Inflammatory macrophage (primary cell): ENCODE measurements at places on chromosomes 4 and X.
A peak's percentile ranks its signal among the peaks of the same experiment; 100 is the strongest.

- DNase-seq = no peak
Measured at GRCh38 chr4:118869808-118870342, 18.8 kb upstream of the SYNPO2 start.

DNA sequence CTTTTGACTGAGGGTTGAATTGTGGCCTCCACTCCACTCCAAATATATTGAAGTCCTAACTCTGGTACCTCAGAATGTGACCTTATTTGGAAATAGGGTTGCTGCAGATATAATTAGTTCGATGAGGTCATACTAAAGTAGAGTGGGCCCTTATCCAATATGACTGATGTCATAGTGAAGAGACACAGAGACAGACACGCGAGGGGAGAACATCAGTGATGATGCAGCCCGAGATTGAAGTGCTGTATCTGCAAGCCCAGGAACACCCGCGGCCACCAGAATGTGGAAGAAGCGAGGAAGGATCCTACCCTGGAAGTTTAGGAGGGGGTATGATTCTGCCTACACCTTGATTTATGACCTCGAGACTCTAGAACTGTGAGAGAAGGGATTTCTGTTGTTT, 279.0 kb downstream of the ANKRD50 start:
- no peak for DNase-seq

DNA sequence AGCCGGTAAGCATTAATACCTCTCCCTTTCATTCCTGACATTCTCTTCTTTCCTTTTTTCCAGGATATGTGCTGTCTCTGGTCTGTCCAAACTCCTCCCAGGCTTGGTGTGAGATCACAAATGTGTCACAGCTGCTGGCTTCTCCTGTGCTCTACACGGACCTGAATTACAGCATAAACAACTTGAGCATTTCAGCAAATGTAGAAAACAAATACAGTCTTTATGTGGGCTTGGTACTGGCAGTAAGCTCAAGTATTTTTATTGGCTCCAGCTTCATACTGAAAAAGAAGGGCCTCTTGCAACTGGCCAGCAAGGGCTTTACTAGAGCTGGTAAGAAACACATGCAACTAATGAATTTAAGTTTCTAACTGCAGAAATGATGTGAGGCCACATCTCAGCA, 8.4 kb downstream of the NIPAL1 start:
- DNase-seq = no peak

DNA sequence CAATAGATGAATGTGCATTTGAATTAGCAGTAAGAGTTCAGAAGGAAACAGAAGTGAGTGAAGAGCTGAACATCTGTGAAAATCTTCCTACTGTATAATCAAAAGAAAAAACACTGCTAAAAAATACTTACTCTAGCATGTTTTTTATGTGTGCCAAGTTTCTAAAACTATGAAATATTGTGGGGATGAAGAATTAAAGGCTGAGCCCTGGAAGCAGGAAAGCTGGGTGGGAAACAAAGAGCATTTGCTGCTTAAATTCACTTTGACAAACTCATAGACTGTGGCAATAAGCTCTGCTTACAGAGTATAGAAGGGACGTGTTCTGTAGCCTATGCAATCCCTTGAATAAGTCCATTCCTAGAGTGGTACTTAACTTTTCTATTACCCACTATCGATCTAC, 261.7 kb downstream of the ANKRD50 start:
- no peak for DNase-seq

GRCh38 chr4:75255261-75255660, 258.9 kb downstream of the RCHY1 start:
- DNase-seq = no peak

- no peak for DNase-seq
Measured at GRCh38 chrX:154517101-154517781, 1.2 kb upstream of the FAM3A start.

- DNase-seq = no peak
Measured at GRCh38 chrX:22585831-22586230, 313.1 kb downstream of the CBLL2 start.

GRCh38 chr4:33381816-33382215, 2661.6 kb downstream of the PCDH7 start:
- DNase-seq = no peak

DNA sequence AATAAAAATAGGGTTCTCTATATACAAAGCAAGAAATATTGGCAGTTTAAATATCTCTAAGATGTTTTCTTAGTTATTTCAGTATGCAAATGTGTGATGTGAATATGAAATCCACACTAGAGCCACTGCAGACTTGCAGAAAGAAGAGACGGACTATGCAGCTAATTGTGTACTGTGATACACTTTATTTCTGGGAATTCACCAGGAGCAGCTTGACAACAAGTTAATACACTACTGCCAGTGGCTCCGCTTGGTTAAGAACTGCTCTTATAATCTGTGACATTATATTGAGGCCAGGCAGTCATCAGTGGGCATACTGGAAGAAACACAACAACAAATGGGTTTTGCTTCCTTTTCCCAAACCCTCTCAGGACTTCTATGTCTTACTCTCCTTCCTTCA, 172.0 kb downstream of the FBXW7 start:
- DNase-seq = no peak

DNA sequence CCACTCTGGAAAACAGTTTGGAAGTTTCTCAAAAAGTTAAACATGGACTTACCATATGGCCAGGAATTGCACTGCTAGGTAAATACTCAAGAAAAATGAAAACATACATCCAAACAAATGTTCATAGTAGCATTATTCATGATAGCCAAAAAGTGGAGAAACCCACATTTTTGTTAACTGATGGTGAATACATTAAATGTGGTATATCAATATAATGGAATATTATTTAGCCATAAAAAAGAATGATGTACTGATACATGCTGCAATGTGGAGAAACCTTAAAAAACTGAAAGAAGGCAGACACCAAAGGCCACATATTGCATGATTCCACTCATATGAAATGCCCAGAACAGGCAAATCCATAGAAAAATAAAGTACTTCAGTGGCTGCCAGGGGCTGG, 79.1 kb downstream of the SHROOM3 start:
- no peak for DNase-seq

DNA sequence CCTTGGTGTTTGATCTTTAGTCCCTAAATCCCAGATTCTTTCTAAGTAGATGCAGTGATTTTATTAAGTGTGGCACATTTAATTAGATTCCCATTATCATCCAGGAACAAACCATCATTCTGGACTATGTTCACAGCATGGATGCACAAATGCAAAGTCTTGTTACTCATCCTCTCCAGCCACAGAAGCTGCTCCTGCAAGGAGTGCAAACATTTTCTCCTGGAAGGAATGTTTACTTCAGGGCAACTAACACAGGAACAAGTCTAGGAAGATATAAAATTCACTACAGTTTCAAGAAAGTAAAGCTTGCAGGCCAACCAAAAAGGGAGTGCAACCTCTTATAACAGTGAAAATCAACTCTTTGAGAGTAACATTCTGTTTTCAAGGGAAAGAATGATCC, 106.0 kb downstream of the IQCM start:
- DNase-seq = no peak

GRCh38 chr4:8167291-8167690, 8.7 kb upstream of the ABLIM2 start:
- peak; percentile 66 for DNase-seq

GRCh38 chrX:77446908-77447652, at the start of gene FGF16:
Gene FGF16, plus strand, starts transcription at chrX:77447389. Its CDS starts 286 bp downstream, at chrX:77447675.
- DNase-seq = peak; percentile 6

DNA sequence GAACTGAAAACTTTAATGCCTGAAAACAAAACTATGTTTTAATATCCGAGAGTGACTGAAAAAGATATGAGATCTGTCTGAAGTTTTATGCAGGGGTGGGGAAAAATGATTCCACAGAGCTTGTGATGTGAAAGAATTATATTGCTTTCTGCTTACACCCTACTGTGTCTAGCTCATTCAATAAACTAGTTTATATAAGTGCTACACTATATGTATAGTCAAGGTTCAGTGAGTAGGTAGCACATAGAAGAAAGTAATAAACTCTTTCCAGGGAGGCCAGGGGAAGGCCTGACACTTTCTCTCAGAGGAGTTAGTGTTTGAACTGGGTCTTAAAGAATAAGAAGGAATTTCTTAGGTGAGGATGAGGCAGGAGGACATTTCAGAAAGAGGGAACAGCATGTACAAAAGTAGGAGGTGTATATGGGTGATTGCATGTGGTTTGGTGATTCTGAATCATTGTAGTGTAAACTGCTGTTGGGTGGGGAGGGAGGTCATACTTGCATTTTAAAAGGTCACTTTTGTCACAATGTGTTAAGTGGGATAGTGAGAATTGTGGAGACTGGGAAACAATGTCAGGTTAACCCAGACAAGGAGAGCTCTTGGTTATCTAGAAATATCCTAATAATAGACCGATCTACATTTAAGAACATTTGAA, 25.1 kb upstream of the TEX13D start:
- DNase-seq = no peak

DNA sequence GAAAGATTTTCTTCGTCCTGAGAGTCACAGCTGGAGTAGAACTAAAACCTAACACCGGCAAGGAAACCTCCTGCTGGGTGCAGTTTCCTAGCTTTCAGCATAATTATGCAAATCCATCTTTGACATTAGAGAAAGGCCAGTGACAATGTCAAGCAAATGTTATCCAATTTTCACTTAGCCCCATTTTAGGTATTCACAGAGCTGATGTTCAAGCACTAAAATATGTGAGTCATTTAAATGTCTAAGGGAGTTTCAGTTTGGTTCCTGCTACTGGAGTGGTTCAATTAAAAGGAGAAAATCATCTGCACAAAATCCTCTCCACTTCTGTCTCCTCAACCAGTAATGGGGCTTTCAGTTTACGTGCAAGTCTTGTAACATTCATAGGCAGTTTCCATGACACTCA, 37.1 kb upstream of the AMOT start:
- no peak for DNase-seq

- peak; percentile 51 for DNase-seq
Measured at GRCh38 chr4:142817442-142817841, 28.7 kb downstream of the INPP4B start.

DNA sequence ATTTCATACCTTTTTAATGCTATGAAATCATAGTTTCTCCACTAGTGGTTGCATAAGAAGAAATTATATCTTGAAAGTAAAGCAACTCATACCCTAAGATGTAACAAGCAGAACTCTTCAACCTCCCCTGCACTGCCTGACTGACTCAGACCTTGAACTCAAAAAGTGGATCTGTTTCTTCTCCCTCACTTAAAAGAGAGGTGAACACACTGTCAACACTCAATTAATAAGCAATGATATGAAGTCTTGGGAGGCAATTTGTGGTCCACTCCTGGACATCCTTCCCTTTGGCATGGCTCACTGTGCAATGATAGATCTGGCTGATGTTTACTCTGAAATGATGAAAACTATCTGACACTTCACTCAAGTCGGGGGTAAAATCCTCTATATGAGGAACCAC, 282.0 kb upstream of the DKK2 start:
- DNase-seq = no peak

DNA sequence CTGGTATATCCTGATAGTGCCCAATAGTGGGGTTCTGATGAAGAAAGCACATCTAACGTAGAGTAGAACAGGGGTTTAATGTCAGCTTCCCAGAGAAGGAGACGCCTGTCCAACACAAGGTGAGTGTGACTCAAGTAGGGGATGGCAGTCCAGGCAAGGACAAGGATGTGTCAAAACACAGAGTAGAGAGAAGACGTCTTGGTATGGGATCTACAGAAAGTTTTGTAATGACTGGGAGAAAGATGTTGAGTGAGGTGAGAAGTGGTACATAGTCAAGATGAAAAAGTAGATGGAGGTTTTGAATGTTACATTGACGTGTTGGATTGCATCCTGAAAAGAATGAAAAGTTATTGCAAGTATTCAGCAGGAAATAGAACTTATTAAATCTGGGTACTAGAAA, 124.4 kb downstream of the TMA16 start:
- no peak for DNase-seq

GRCh38 chr4:115234405-115235093, 121.1 kb upstream of the NDST4 start:
- peak; percentile 78 for DNase-seq

DNA sequence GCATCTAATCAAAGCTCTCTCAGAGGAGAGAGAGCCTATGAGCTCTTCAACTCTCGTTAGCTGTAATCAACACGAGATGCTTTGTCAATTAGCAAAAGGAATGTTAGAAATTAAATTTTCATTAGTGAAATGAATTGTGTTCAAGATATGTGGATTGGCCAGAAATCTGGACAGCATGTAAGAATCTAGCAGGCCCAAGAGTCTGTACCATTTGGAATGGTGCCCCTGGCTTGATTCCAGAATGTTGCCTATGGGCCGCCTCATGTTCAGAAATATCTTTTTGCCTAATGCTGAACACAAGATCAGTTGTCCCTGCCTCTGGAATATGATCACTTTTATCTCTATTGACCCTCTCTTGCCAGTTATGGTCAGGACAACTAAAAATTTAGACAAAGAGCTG, 88.2 kb downstream of the RBM46 start:
- no peak for DNase-seq

- DNase-seq = peak; percentile 54
Measured at GRCh38 chr4:142539796-142540482, 306.2 kb downstream of the INPP4B start.

GRCh38 chr4:33052241-33052640, 2332.1 kb downstream of the PCDH7 start:
- no peak for DNase-seq
